Renal pelvis (tissue), 12 donors: ENCODE measurements at places on chromosomes 1 and 21. TPM values are rescaled to one million over a fixed set of nuclear protein-coding genes. Genes with fewer than 3 reads are reported as not detected.

GRCh38 chr1:159916242-159917051, 8.9 kb downstream of the TAGLN2 start:
- peak; percentile 63 for DNase-seq

GRCh38 chr1:216169351-216169750, 253.9 kb downstream of the USH2A start:
- DNase-seq: no peak

DNA sequence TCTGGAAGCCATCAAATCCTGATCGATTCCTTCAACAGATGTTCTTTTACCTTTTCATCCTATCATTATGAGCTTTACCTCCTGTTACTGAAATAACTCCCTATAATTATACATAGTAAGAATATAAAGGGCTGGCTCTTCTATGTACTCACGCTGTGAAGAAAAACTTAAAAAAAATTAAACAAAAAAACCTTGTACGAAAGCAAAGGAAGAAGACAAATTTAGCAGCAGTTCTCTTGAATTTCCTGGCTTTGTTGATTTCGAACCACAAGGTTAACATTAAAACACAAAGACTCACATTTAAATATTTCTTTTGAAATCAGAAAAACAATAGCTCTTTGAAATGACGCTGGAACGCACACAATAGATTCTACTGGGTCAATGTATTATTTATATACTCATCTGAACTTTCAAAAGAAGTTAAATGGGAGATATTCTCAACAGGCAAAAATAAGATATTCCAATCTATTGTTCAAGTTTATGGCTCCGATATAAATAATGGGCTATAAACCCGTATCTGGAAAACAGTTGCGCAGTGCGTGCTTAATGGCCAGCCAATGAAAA, 13.6 kb upstream of the SPEN start:
- no peak for DNase-seq

DNA sequence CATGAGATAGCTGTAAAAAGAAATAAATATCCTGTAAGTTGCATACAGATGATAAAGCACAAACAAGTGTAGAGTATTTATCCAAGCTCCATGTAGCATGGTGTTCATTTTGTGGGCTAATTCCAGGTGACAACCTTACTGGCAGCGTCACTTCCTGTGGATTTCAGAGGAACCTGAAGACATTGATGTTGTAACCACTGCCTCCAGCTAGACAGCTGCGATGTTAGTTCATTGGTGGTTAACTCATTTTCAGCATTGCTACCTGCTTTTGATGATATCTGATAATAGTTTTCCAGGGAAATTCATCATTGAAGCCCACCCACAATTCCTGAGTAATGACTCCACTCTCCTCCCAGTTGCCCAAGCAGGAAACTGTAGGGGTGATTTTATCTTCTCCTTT, 3.0 kb downstream of the HSD3B1 start:
- no peak for DNase-seq

DNA sequence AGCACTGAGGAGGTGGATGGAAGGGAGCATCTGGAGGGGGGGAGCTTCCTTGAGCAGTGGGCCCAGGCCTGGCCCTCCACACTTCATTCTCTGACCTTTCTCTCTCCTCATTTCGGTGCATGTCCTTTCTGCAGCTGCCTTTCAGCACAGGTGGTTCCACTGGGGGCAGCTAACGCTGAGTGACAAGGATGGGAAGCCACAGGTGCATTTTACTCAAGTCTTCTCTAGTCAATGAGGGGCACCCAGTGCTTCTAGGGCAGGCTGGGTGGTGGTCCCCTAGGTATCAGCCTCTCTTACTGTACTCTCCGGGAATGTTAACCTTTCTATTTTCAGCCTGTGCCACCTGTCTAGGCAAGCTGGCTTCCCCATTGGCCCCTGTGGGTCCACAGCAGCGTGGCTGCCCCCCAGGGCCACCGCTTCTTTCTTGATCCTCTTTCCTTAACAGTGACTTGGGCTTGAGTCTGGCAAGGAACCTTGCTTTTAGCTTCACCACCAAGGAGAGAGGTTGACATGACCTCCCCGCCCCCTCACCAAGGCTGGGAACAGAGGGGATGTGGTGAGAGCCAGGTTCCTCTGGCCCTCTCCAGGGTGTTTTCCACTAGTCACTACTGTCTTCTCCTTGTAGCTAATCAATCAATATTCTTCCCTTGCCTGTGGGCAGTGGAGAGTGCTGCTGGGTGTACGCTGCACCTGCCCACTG, 43.2 kb downstream of the YARS1 start:
- DNase-seq: no peak

Gene HPCA
- 1.4 TPM for polyA plus RNA-seq

Gene KIRREL1
- 200 TPM for polyA plus RNA-seq

Gene FRRS1
- 9.5 TPM for polyA plus RNA-seq
